ENCODE measurements at places on chromosomes 16 and 17.

- ATAC-seq: peak; percentile 84
Measured at GRCh38 chr17:40095944-40096791, 4.2 kb downstream of the NR1D1 start.

DNA sequence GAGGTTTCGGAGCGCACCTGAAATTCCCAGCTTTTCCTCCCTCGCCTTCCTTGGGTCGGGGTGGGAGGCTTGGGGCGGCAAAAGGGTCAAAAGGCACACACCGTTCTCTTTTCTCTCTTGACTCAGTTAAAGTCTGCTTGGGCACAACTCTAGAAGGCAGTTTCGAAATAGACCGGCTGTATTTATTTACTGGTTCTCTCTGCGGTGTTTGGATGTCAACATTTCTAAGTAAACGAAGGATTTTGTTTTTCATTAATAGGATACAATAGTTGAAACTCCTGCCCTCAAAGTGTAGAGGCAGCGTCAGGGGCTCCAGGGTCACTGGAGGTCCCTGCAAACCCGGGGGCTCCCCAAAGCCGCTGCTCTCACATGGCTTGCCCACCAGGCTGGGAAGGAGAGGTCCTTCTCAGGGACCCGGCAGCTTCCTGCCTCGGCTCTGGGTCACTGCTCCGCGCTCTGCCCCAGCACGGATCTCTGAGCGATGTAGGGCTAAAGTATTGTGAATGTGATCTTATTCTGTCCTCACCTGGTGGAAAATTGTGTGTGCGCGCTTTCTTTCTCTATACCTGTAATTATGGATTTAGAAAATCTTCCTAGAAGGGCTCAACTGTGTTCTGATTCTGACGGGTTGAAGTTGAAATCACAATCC is 952 bp downstream of the BMERB1 start:
- ATAC-seq: no peak

GRCh38 chr16:86883583-86884389 is 305.4 kb downstream of the FOXL1 start:
- no peak for ATAC-seq

DNA sequence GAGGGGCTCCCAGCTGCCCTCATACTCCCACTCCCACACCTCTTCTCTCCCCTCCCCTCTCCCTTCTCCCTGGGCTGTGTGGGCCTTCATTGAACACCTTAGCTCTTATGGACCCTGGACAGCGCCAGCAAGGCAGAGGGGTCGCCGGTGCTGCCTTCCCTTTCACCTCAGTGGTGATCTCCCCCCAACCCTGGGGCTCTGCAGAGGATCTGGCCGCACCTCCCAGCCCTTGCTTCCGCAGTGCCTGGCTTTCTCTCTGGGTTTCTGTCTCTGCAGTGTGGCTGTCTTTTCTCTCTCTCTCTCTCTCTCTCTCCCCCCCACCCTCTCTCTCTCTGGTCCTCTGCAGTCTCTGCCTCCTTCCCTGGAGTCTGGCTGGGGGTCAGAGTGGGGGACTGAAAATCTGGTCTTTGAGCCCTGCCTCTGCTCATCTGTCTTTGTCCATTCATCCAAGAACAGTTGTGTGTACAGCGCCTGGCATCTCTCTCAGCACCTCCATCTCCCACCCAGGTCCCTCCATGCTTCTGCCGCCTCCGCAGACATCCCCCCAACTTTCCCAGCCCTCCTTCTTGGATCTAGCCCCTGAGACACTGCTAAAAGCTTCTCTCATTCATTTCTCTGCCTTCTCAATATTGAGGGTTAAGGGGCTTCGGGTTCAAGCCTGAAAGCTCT is 1.1 kb downstream of the SEZ6L2 start:
- no peak for ATAC-seq

GRCh38 chr17:55446581-55447205 is 25.1 kb upstream of the MMD start:
- no peak for ATAC-seq

DNA sequence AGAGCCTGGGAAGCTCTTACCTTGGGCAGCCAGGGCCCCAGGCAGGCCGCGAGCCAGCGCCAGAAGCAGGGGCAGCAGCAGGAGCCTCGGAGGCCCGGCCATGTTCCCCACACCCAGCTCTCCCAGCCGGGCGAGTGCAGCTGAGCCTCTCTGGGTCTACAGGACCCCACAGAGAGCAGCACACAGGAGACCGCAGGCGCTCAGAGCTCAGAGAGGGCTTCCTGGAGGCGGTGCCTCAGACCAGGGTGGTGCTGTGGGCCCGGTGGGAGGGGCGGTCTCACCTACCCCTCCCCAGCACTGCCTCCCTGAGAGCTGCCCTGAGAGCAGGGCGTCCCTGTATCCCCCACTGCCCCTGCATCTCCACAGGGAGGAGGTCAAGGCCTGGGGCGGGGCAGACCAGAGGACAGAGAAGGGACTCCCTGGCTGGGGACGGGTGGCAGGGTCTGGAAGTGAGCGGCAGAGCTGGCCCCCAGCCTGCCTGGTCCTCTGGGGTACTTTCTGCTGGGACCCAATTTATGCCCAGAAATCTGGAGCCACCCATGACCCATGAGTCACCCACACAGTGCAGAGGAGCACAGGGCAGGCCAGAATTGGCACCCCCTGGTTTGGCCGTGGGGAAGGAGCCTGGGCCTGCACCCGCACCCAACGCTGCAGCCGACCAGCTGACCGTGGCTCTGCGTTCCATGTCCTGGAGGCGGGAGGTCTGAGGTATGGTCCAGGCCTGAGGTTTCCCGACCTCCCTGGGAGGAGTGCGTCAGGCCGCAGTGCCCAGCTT is at the start of gene CD7:
Gene CD7 (minus strand): TSS at position 215 of the 775 bp plus-strand sequence. CDS start 113 bp downstream, at position 102.
- ATAC-seq: no peak

DNA sequence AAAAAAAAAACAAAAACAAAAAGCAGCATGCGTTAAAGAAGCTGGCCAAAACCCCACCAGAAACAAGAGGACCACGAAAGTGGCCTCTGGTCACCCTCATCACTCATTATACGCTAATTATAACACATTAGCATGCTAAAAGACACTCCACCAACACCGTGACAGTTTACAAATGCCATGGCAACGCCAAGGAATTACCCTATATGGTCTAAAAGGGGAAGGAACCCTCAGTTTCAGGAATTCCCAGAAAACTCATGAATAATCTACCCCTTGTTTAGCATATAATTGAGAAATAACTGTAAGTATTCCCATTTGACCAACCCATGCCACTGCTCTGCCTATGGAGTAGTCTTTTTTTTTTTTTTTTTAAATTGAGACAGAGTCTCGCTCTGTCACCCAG is 77.6 kb downstream of the EMP2 start:
- no peak for ATAC-seq

DNA sequence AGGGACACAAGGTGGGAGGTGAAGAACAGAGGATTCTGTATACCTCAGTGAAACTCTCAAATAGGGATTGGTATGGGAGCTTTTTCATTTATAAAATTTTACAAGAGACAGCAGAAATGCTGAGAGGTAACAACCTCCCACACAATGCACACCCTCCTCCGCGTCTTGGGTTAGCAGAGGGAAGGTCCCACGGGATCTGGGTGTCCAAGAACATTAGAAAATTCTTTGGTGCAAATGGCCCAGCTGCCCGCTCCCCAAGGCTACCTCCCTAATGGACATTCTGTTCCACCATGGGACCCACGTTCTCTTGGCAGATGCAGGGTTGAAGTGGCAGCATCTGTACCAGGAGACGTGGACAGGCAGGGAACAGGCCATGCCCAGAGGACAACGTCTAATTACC is 22.5 kb downstream of the GPR139 start:
- no peak for ATAC-seq

DNA sequence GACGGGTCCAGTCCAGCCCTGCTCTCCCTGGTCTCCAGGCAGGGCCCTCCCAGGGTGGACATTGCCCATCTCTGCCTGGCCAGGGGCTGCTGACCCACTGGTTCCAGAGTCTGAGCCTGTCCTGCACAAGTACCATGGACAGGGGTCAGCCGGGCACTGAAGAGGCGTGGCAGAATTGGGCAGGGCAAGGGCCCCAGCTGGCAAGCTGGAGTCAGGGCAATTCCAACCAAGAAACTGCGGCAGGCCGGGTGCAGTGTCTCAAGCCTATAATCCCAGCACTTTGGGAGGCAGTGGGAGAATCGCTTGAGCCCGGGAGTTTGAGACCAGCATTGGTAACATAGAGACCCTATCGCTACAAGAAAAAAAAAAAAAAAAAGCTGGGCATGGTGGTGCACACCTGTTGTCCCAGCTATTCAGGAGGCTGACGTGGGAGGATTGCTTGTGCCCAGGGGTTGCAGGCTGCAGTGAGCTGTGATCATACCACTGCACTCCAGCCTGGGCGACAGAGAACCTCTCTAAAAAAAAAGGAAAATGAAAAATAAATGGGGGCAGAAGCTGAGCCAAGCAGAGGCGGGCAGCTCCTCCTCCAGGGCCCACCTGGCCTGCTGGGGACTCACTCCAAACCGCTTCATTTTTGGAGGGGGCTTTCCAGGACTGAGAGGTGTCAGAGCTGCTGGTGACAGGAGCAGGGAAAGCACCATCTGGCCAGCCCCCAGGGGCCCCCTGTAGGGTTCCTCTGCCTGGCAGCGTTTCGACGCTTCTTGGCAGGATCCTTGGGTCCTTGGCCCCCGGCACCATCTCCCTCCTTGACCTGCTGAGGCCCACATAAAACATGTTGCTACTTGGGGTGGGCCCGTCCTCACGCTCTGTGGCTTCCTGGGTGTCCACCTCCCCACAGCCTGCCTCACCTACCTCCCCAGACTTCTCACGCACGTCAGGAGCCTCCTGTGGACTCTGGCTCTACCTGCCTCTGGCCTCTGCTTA is 2.9 kb upstream of the MAFG start:
- no peak for ATAC-seq

DNA sequence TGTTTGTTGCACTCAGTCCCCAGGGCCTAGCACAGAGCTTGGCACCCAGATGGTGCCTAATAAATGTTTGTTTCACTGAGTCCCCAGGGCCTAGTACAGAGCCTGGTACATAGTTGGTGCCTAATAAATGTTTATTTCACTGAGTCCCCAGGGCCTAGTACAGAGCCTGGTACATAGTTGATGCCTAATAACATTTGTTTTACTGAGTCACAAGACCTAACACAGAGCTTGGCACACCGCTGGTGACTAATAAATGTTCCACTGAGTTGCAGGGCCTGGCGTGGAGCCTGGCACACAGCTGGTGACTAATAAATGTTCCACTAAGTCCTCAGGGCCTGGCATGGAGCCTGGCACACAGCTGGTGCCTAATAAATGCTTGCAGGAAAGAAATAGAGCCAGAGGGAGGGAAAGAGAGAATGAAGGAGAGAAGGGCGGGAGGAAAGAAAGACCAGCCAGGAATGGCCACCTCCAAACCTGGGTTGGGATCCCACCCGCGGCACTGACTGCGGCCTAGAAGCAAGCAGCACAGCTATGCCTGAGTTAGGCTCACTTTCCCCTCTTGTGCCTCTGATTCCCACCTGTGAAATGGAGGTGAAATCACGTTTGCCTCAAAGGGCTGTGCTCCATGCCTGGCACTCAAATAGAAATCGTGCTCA is 7.5 kb downstream of the SLC5A11 start:
- no peak for ATAC-seq

DNA sequence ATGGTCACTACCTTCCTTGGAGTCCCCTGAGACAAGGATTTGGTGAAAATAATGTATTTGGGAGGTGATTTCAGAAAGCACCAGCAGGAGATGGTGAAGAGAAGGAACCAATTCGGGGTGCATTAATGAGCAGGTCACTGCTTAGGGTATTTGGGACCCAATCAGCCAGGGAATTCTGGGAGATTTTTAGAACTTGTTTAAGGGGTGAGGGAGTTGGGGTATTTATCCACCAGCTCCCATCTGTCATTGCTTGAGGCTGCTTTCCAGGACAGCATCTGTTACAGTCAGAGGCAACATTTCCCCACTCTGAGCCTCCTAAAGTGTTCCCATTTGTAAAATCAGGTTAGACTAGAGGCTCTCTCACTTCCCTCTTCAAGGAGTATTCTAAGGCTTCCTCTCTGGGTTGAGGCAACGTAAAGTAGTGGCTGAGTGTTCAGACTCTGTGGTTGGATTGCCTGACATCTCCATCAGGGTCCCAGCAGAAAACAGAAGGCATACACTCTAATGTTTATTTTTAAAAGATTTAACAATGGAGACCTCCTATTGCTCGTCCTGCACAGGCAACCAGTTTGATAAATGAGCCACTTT is 60.9 kb downstream of the CLEC19A start:
- ATAC-seq: peak; percentile 63

- ATAC-seq: peak; percentile 63
Measured at GRCh38 chr17:44219108-44219615, 313 bp downstream of the UBTF start.

- no peak for ATAC-seq
Measured at GRCh38 chr17:61456061-61456681, 3.9 kb downstream of the TBX4 start.

DNA sequence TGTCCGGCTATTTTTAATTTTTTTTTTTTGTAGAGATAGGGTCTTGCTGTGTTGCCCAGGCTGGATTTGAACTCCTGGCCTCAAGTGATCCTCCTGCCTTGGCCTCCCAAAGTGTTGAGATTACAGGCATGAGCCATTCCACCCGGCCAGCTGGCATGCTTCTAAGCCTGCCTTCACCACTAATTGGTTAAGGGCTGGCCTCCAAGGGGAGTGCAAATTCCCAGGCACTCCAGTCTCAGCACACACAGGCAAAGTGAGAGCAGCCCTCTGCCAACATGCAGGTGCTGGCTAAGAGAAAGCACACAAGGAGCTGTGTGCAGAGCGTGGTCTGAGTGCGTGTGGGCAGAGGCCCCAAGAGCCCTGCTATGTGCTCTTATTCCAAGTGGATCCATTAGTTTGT is 149.8 kb upstream of the HS3ST2 start:
- ATAC-seq: peak; percentile 18

DNA sequence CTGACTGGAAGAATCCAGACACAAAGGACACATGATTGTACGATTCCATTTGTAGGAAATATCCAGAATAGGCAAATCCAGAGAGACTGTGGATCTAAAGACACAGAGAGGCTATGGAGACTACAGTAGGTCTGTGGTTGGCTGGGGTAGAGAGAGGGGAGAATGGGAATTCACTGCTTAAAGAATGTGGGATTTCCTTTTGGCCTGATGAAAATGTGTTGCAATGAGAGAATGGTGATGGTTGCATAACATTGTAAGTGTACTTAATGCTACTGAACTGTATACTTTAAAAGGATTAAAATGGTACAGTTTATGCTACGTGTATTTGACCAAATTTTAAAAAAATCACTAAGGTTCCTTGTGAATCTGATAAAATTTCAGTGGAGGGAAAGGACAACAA is 62.1 kb downstream of the GPRC5B start:
- ATAC-seq: no peak

DNA sequence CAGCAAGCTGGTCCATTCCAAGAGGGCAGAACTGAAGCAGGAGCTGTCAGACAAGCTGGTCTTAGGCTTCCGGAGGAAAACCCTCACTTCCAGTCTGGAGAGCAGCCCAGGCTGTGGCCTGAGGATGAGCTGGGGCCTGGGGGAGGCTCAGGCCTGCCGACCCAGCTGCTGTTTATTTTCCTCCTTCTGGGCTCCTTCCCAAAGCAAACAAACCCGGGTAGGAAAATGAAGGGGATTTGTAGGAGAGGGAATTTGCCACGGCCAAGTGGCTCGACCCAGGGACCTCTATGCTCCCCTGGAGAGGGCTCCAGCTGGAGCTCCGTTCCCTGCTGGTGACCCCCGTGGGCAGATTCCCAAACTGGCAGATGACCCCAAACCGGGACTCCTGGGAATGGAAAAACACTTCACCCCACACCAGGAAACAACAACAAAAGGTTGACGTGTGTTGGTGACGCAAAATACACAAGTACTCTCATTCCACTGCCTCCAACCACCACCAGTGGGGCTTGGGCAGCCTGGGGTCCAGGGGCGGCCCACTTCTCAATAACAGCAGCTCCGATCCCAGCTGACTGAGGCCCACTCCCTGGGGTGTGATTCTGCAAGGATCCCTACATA is 8.8 kb downstream of the JUP start:
- ATAC-seq: no peak

GRCh38 chr17:41689497-41690299 is 1.0 kb downstream of the EIF1 start:
- no peak for ATAC-seq

All from stimulated activated memory B cell treated with anti-CD40 and anti-IgM and Interleukin-4, amounts not matched to agents 10 μg/mL and 1 μg/mL and 100 μg/mL, for 72 hours (primary cell).